ENCODE measurements at places on chromosomes 1 and 21. TPM values are rescaled to one million over a fixed set of nuclear protein-coding genes. Genes with fewer than 3 reads are reported as not detected.
A peak's percentile ranks its signal among the peaks of the same experiment; 100 is the strongest.

DNA sequence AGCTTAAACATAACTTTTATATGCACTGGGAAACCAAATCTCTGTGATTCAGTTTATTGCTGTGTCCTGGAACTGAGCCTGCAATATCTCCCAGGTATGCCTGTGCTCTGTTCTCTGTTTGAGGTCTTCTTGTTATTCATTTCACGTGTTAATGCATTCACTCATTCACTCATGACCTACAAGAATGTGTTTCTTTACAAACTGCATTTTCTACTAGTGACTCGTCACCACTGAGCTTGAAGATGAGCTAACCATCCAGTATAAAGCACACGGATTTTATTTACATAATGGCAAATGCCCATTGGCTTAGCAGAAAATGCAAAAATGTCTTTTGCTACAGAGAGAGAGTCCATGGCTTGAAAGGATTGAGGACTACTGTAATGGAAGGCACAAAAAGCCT is 75.0 kb upstream of the DUSP10 start:
- no peaks in the 10 kb centered on the region for H3K4me1 ChIP-seq
- no peaks in the 10 kb centered on the region for H3K27me3 ChIP-seq
- DNase-seq = no peak
- no peak overlapping the region for H3K4me3 ChIP-seq
- H3K27ac ChIP-seq = no peak overlapping the region
- no peaks in the 10 kb centered on the region for H3K36me3 ChIP-seq

DNA sequence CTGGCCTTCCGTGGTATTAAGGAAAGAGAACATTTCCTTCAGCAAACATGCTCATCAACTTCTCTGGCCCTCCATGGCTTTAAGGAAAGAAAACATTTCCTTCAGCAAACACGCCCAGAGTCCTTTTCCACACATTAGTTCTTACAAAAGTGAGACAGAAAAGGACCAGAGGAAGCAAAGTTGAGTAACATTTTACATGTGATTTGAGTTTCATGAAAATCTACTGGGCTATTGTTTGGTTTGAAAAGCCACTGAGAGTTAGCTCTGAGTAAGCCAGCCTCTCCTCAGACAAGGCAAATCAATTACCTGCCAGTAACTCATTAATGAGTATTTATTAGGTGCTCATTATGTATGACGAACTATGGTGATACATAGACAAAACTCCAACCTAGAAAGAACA is 78.0 kb downstream of the NID1 start:
- DNase-seq = peak; percentile 45
- H3K4me1 ChIP-seq = peaks cover 22% of the 10 kb centered on the region
- H3K27me3 ChIP-seq = no peaks in the 10 kb centered on the region
- peak overlapping the region; percentile 39 for H3K27ac ChIP-seq
- H3K4me3 ChIP-seq = no peak overlapping the region

- peak; percentile 64 for DNase-seq
- peak within 1 kb of the TSS; percentile 88 for H3K27ac ChIP-seq
- H3K36me3 ChIP-seq = peaks cover 7% of the 10 kb centered on the region
- peak within 1 kb of the TSS; percentile 97 for H3K4me3 ChIP-seq
Measured at GRCh38 chr21:33229784-33230544, at the start of gene IFNAR2. TSS of gene IFNAR2 (plus strand) at chr21:33229938. CDS start at chr21:33241923, 11,985 bp downstream.

GRCh38 chr1:205229399-205229871 is 1.7 kb downstream of the TMCC2 start:
- H3K27me3 ChIP-seq = peaks cover 55% of the 10 kb centered on the region
- no peaks in the 10 kb centered on the region for H3K36me3 ChIP-seq

The DR1 gene
- polyA plus RNA-seq = 61.8 TPM

The TRPM2 gene
- 7.6 TPM for polyA plus RNA-seq

The RGS21 gene
- not detected for polyA plus RNA-seq

The TNFRSF9 gene
- polyA plus RNA-seq = 2.6 TPM

The NTNG1 gene
- polyA plus RNA-seq = not detected

The SPRR2E gene
- polyA plus RNA-seq = not detected

The KIF14 gene
- 0.18 TPM for polyA plus RNA-seq

Data from CD14-positive monocyte (primary cell).